ENCODE measurements at places on chromosomes 16 and 17.

- DNase-seq = no peak
Observed at GRCh38 chr17:17575360-17576251, 15.9 kb downstream of the PEMT start.

- DNase-seq = peak; percentile 22
Observed at GRCh38 chr17:82627405-82627804, 20.8 kb downstream of the WDR45B start.

GRCh38 chr16:57773655-57774295 lies 28.5 kb downstream of the KIFC3 start:
- DNase-seq = no peak

DNA sequence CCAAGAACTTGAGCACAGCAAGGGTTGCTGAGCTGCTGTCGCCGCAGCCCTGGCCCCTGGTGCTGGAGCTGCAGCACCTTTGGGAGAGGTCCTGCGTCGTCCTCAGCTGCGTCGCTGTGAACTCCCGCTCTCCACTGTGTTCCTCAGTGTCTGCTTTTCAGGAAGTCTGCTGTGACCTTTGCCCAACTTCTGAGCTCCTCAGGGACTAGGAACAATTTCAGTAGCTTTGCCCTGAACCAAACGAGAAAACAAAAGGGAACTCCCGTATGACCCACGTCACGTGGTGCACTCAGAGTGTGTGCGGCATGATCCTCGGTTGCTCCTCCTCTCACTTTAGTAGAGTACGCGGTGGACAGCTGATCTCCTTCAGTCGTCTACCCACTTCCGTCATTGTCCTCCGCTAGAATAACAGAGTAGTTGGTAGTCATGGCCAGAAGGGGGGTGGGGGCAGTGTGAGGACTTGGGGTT lies 44.2 kb downstream of the WDR45B start:
- no peak for DNase-seq

DNA sequence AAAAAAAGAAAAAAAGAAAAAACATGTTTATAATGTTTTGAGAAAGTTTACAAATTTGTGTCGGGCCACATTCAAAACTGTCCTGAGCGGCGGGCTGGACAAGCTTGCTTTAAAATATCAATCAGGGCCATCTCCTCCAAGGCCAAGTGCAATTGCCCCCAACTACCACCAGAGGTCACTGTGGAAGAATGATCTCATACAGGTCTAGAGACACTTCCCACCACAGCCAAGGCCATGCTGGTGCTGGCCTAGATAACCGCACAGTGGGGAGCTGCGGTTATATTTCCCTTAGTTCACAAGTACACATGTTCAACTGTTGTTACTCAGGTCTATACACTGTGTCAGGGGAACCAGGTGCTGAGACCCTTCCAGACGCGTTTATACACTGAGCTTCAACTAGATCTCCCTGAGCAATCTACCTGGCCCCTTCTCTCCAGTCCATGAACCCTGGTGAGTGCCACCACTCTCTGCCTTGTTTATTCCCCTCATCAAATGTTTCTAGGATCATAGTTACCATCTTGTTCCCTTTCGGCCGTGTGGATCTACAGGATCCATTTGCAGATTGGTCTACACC lies 83.8 kb upstream of the CCL2 start:
- DNase-seq = peak; percentile 19

DNA sequence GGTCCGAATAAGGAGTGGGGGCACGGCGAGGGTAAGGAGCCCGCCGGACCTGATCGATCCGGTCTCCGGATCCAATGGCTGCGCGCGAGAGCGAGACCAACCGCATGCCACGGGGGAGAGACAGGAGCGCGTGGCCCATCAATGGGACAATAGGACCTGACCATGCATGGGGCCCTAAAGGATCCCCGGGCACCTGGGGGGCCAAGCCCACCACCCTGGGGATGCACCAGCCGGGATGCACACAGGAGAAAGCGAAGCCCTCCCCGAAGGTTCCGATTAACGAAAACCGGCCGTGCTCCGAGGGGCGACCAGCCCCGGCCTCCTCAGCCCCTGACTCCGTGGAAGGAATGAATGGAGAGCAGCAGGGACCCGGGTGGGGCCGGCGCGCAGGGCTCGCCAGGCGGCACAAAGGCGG lies 525 bp downstream of the JPT1 start:
- DNase-seq = peak; percentile 58

DNA sequence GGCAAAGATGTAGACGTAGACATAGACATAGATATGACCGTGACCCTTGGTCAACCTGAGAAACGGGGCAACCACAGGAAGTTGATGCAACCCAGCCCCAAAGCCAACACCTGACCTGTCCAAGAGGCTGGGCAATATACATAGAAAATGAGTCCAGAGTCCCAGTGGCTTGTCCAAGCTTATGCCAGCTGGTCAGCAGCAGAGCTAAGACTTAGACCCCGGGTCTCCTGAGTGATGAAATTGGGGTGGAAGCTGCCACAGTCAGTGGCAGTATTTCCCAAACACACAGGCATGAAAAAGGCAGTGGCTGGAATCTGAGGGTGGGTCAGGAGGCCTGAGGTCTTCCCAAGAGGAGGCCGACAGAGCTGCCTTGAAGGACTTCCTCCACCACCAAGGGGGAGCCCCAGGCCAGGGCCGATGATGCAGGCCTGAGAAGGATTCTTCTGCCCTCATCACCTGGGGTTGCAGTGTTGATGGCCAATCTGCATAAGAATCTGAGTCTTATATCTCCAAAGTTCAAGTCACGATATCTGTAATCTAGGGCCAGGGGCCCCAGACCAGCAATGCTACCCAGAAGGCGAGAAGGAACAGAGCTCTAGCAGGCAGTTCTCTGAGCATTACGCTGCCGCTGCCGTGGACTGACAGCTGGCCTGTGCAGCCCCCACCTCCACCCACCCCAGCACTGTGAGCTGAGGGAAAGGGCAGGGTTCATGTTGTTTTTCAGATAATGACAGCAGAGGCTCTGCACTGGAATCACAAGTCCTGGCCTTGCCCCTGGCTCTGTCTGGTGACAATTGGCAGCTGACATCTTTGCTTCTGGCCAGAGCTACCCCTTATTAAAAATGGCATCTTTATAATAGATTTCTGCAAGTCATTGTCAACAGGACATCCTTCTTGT lies 72.7 kb downstream of the GNAO1 start:
- no peak for DNase-seq

DNA sequence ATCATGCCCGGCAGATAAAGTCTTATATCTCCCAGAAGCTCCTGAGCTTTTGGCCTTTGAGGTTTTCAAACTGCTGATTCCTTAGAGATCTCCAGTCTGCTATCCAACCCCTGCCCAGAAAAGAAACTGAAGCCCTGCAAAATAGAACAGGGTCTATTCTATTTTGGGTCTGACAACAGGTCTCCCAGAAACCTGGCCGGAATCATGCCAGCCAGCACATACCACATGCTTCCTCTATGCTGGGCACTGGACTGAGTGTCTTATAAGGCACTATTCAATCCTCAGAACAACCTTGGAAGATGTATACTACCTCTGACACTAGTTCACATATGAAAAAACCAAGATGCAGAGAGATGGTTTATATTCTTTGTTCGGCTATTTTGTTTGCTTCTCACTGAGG lies 21.3 kb upstream of the GFOD2 start:
- no peak for DNase-seq

DNA sequence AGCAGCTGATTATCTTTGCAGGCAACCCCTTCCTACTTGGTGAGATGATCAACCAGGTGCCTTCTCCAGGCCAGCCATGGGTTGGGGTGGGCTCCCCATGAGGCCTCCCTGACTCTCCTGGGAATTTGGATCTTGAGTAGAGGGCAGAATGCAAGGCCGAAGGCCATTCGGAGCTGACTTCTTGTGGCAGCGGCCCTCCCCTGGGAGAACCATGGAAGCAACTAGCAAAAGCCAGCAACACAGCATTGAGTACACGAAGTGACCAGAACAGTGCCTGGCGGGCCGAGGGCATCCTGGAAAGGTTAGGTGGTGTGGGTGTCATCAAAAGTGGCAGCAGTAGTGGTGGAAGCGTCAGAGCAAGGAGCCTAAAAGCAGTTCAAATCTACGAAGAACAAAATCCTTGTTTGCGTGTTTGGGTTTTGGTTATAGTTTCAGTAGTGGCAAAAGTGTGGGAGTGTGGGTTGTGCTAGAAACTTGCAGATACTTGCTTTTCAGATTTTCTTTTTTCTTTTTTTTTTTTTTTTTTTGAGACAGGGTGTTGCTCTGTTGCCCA lies 2.0 kb upstream of the ALDH3A1 start:
- DNase-seq = no peak

- DNase-seq = peak; percentile 74
Observed at GRCh38 chr16:19907161-19907992, 22.7 kb upstream of the GPRC5B start.

- no peak for DNase-seq
Observed at GRCh38 chr16:50437769-50438437, 69.1 kb upstream of the BRD7 start.

- no peak for DNase-seq
Observed at GRCh38 chr17:69492410-69493071, 78.0 kb downstream of the MAP2K6 start.

DNA sequence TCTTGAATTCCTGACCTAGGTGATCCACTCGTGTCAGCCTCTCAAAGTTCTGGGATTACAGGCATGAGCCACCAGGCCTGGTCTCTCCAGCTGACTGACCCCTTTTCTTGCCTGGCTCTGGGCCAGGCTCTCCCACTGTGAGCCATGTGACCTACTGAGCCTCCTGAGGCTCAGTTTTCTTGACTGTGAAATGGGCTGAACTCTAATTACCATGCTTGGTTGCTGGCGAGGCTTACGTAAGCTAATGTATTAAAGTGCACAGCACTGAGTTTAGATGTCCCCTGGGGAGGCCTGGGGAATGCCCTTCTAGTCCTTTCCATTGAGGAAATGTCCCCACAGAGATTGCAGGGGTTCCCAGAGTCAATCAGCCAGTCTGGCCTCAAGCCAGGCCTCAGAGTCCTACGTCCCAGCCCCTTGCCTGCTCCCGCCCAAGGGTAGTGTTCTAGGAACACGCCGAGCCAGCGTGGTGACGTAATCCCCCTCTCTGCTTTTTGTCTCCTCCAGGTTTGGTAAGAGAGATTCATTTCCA lies 45.8 kb upstream of the LGALS9 start:
- no peak for DNase-seq

GRCh38 chr17:8225813-8226535 lies 15.6 kb upstream of the AURKB start:
- peak; percentile 28 for DNase-seq

DNA sequence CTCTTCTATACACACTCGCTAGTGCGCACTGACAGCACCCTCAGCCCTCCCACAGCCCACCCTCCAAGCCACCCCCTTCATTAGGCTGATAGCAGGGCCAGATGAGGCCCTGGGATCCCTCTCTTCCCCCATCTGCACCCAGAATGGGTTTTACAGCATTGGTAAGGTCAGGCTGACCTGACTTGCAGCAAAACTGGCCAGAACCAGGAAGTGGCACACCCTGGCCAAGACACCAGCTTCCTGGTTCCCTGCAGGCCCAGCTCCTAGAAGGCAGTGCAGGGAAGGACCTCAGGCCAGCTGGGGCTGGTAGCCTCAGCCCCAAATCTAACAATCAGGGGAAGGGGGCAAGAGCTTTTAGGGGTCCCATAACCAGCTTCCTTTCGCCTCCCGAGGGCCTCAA lies 50.0 kb upstream of the MRPS23 start:
- no peak for DNase-seq

GRCh38 chr16:77308163-77308561 lies 109.0 kb downstream of the SYCE1L start:
- DNase-seq = no peak

DNA sequence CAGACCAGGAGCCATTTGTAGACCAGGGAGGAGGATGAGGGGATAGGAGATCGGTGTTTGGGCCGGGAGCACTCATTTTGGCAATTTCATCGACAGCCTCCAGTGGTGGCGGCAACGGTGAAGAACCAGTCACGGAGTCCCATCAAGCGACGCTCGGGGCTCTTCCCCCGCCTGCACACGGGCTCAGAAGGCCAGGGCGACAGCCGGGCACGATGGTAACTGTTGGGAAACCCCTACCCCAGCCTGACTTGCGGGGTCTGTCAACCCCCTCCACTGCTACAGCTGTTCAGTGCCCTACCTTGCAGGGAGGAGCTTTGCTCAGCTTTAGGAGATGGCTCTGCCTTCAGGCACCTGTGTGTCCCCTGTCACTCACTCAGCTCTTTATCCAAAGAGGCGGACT lies 43.0 kb downstream of the OR1D5 start:
- DNase-seq = no peak

DNA sequence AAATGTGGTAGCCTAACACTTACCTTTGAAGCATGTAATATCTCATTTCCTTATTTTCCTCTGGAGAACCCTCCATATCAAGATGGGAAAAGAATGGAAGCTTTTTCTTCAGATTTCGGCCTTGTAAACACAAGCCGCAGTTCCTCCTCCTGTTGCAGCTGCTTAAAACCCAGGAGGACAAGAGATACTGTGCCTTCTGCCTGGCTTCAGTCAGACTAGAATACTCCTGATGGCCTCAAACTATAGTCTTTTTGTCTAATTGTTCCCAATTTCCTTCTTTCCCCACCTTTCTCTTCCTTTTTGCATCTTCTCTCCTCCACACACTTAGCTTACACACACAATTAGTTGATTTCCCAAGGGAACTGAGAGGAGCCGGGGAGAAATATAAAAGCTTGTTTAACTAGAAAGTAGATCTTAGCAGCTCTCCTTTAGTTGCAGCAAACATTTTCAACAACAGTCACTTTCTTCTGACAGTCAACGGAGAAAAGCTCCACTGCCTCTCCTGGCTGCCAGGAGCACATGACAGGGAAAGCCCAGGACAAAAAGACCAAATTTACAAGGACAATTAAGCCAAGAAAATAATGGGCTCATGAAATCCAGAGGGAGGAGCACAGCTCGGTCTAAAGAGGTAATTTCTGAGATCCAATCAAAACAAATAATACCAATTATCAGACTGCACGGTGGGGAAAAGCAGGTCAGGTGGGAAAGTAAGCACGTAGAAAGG lies 76.4 kb upstream of the C17orf78 start:
- peak; percentile 83 for DNase-seq

DNA sequence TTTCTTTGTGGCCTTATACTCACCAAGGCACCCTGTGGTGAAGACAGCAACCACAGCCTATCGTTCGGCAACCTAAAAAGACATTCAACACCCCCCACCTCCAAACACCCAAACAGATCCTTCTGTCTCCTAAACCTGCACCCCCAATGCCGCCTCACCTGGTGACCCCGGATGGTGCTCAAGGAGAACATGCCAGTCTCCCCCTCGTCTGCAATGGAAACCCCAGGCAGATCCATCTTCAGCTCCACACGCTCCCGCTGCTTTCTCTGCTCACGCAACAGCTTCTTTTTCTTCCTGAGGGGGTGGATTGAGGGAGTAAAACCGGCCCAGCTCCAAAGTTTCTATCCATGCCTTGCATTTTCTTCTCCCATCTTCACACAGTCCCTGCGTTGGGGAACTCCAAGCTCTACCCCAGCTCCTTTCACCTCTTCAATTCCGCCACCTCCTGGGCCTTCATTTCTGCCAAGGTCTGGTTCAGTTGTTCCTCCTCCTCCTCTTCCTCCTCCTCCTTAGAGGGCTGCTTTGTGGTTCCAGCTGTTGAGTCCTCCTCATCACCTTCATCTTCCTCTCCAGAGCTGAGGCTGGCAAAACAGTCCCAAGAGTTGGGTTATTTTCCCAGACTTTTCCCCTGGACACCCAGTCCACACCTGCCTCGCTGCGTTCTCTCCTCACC lies 3.4 kb upstream of the PSMC5 start:
- DNase-seq = no peak

GRCh38 chr16:30063893-30064728 lies 1.4 kb upstream of the ALDOA start:
- peak; percentile 77 for DNase-seq

- no peak for DNase-seq
Observed at GRCh38 chr17:9517396-9517795, 58.2 kb downstream of the STX8 start.
